Inflammatory macrophage treated with lipopolysaccharide for 4 hours (primary cell): ENCODE measurements at places on chromosomes 12 and 14.
A peak's percentile ranks its signal among the peaks of the same experiment; 100 is the strongest.

- DNase-seq: peak; percentile 98
Measured at GRCh38 chr12:95003213-95003920, at the start of gene NDUFA12. TSS of gene NDUFA12 (minus strand) at chr12:95003697. CDS start at chr12:95003680, 17 bp downstream.

GRCh38 chr14:92692822-92693226 lies 55.6 kb downstream of the LGMN start:
- peak; percentile 21 for DNase-seq

DNA sequence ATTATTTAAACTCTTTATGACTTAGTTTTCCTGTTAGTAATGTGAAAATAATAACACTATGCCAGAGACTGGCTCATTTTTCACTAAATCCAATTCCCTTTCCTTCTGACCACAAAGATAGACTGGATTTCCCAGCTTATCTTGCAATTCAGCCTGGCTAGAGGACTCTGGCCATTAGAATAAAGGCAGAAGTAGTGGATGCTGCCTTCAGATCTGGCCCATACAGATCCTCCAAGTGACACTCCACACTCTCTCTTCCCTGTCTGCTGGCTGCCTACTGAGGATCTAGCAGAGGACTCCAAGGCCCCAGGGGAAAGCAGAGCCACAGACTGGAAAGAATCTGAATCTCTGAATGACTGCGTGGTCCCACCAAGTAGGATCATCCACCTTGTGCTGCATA lies 188.8 kb upstream of the LMNTD1 start:
- DNase-seq: no peak

- DNase-seq: no peak
Measured at GRCh38 chr12:82690006-82690405, 3.3 kb downstream of the TMTC2 start.

GRCh38 chr14:65006261-65006721 lies 19.6 kb downstream of the FNTB start:
- DNase-seq: no peak

GRCh38 chr12:85625467-85625866 lies 210.7 kb downstream of the RASSF9 start:
- DNase-seq: no peak

DNA sequence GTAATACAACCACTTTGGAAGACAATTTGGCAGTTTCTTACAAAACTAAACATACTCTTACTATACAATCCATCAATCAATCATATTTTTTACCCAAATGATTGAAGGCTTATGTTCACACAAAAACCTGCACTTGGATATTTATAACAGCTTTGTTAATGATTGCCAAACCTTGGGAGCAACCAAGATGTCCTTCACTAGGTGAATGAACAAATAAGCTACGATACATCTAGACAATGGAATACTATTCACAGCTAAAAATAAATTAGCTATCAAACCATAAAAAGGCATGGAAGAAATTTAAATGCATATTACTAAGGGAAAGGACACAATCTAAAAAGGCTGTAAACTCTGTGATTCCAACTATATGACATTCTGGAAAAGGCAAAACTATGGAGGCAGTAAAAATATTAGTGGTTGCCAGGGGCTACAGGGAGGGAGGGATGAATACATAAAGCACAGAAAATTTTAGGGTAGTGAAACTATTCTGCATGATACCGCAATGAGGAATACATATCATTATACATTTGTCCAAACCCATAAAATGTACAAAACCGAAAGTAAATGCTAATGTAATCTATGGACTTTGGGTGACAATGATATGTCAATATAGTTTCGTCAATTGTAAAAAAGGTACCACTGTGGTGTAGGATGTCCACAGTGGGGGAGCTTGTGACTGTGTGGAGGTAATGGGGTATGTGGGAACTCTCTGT lies 70.5 kb downstream of the GPR65 start:
- peak; percentile 60 for DNase-seq

DNA sequence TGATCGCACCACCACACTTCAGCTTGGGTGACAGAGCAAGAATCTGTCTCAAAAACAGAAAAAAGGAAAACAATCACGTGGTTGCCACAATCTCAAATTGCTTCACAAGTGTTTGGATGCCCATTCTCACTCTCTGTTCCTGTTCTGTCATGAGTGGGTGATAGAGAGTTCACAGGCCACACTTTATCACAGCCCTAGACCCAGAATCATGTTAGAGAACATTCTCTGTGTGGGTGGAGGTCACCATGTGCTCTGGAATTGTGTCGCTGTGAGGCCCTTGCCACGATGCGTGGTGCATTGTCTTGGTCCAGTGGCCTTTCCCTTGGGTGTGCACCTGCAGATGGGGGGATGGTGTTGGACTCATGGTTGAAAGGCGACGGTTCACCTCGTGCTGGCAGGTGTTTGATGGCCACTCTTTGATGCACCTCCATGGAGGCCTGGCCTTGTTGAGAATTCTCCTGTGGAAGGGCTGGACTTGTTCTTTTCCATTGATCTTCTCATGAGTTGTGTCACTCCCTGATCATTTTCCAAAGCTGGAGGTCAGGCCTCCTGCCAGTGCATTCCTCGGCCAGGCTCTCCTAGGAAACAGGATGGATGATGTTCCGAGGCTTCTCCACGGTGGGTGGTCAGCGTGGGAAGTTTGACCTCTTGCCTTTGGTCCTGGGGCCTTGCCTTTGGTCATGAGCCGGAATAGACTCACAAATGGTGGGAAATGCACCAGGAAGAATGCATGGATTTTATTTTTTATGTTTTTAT lies 91.9 kb downstream of the SLC24A4 start:
- peak; percentile 91 for DNase-seq

DNA sequence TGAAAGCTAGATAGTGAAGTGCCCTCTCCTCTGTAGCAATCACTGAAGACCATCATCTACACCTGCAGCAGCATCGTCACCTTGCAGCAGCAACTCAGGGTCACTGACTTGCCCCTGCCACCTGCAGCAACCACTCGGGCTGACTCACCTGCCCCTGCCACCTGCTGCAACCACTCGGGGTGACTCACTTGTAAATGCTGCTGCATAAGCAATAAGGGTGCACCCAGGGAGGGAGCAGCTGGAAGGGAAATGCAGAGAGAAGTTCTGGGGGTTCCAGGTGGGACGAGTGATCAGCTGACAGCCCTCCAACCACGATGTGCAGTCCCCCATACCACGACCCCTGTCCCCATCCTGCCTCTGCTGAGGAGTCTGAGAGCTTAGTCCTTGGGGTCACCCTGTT lies 357.1 kb upstream of the SFSWAP start:
- no peak for DNase-seq

GRCh38 chr12:26018926-26019325 lies 60.4 kb downstream of the RASSF8 start:
- no peak for DNase-seq

DNA sequence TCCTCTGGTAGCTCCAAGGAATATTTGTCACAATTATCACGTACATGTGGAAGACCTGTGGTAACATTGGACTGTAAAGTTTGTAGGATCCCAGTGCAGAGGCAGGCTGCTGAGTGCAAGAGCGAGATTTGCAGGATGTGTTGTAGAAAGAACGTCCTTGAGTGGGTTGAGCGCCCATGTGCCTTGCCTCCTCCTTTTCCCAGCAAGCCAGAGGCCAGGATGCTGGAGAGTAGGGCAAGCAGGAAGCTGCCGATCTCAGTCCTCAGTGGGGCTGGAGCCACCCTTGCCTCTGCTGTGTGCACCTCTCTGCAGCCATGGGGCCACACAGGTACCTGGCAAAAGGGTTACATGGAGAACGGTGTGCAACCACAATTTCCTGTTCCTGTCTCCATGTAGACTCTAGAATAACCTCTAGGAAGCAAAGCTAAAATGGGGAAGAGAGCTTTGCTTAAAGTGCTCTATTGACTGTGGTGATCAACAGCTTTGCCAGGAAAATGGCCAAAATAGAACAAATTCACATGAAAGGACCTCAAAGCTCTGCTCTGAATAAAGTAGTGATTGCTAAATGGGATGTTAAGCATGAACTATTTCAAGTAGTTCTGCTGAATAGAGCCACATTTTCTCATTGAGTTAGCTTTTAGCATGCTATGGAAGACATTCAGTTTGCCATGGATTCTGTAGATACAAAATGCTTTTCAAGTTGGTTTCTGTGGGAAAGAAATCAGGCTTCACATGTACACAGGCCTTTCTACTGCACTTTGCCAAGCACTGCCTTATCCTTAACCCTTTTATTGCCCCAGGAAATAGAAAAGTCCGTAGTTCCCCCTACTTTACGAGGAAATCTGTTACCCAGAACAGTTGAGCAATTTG lies 37.4 kb downstream of the ANKRD9 start:
- no peak for DNase-seq

- no peak for DNase-seq
Measured at GRCh38 chr12:58481811-58482210, 438.5 kb downstream of the LRIG3 start.

- DNase-seq: no peak
Measured at GRCh38 chr14:68553311-68553710, 239.6 kb downstream of the ZFP36L1 start.
